ENCODE measurements at places on chromosomes 7 and 10.

DNA sequence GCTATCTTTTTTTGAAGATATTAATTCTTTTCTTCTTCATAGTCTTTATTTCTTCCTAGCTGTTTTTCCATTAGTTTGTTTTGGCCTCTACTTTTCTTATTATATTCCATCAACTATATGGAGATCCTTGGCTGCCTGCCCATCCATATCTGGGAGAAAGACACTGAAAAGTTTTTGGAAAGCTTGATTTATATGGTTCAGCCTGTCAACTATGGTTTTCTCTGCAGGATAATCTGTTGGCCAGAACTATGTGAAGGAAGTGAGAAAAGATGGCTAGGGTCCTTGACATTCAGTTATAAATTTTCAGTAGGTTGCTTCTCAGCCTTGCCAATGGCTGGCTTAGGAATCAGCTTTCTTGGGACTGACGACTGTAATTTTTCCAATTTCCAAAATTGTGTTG lies 10.0 kb upstream of the CDK14 start:
- DNase-seq: no peak

GRCh38 chr7:150417863-150418262 lies 32.6 kb upstream of the GIMAP8 start:
- DNase-seq: no peak

DNA sequence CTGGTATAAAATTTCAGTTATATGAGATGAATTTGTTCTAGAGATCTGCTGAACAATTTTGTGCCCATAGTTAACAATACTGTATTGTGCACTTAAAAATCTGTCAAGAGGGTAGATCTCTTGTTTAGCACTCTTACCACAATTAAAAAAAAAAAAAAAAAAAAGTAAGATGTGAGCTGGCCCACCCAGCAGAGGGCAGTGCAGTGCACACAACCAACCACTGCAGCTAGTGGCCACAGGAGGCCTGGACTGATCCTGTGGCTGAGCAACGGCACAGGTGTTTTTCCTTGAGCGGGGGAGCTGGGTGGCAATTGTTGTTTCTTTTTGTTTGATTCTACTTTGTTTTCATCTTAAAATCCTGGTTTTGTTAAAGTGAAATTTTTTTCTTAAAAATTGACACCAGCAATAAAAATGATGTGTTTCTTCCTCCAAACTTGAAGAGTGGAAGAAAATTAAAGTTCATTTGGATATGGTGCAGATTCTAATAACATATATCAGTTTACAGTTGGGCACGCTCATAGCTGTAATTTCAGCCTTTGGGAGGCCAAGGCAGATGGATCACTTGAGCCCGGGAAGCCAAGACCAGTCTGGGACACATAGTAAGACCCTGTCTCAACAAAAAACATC lies 171.1 kb upstream of the TBX20 start:
- DNase-seq: peak; percentile 39

DNA sequence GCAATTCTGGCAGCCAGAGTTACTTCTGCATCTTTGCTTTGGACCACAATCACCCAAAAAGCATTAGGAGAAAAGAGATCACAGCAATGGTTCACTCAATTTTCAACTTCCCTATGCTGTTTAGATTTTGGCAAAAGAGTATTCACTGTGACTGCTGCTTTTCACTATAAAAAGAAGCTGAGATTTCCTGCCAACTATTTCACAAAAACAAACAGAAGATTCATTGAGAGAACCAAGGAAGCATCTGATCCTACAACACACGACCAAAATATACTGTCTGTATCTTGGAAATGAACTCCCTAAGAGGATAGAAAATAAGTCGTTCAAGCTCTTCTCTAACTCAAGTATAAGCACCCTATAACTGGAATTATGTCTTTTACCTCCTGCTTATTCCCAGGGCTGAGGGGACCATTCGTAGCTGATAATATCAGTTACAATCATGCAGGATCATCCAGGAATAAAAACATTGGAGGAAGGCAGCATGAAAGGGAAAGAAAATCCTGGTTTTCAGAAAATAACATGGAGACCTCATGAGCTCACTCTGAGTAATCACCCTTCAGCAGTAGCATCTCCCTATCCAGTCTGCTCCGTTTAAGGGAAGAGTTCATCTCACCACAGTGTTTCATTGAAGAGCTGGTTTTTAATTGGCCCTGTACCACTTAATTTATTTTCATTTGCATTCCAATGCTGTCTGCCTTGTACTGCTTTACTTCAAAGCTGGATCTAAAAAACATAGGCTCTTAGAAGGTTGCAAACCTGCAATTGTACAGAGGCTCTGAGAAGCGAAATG lies 256.2 kb downstream of the PAXIP1 start:
- DNase-seq: no peak

GRCh38 chr7:36906448-36906847 lies 182.2 kb upstream of the AOAH start:
- no peak for DNase-seq

DNA sequence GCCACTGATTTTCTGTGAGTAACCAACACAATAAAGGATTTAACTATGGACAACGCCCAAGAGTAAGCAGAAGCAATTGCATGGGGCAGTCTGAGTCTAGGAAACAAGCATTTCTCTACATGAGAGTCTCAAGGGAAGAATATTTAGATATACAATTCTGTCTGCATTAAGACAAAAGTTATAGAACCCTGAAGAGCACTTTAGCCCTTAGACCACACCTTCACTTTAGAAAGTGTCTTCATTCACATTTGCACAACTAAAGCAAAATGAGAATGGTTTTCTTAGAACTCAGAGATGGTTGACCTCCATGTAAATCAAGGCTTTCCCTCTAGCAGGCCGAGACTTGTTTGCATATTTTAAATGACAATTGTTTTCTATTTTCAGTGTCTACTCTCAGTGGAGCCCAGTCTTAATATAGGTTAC lies 25.5 kb upstream of the TRIM24 start:
- no peak for DNase-seq

DNA sequence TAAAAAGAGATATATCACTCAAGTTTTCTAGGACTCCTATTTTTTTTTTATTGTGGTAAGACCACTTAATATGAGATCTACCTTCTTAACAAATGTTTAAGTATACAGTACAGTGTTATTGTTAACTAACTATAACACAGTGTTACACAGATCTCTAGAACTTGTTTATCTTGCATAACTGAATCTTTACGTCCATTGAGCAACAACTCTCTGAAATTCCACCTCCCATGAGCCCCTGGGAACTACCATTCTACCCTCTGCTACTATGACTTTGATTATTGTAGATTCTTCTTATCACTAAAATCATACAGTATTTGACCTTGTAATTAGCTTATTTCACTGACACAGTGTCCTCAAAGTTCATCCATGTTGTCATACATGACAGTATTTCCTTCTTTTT lies 22.5 kb upstream of the REEP3 start:
- no peak for DNase-seq

DNA sequence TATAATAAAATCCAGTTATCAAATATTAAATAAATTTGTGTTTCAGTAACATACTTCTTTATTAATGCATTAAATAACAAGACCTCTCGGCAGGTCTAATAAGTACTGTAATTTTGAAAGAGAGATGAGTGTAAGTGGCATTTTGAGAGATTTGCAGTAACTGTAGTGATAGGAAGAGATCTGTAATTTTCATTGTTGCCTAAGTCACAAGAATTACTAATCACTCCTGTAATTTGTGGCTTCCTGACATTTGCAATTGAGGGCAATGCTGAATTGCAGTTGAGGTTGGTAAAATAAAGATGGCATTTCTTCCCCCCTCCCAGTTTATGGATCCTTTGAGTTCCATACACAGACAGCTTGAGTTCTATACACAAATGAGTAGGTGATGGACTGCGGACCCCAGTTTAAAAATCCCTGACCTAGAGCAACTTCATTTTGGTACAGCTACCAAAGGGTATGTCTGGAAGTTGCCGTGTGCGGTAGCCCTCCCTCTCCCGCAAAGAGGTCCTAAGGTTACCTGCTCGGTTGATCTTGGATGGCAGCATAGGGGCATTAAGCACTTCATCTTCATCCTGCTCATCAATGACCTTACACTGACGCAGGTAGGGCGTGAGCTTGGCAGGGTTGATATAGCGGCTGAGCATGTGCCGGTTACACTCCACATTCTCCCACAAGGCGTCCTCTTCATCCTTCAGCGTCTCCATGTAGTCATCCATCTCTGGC lies 96.4 kb downstream of the CARD11 start:
- no peak for DNase-seq

DNA sequence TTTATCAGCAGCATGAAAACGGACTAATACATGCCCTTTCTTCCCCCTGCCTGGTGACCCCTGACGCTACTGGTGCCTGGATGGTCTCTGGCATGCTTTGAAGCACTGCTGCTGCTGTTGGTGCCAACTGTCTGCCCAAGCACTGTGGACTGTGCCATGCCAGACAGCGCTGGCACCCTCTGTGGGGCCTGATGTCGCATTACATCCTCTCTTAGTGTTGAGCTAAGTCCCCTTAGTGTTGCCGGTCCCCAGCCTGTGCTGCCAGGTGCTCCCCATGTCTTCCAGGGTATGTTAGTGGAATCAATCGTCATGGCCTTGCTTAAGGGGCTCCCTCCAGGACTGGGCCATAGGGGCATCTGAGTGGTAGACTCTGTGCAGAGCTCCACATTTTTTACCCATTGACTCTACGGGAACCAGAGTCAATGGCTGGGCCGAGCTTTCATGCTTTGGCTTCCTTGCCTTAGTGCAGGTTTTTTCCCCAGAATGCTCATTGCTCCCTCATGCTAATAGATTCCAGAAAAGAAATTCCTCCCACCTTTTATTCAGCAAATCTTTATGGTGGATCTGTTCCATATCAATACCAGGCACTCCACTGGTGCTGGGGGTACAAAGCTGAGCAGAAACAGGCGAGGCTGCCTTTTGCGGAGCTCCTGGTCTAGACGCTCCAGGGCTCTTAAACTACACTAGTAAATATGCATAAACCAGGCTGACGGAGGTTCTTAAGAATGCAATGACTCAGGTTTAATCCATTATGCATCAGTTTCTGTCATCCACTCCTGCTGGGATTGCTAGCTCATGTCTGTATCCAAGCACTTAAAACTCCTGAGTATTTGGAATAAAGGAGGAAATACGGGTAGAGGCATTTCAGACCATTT lies 21.8 kb upstream of the MRC1 start:
- DNase-seq: no peak

- DNase-seq: no peak
These were observed 167.9 kb upstream of the ZMIZ1 start for GRCh38 chr10:78900715-78901430.

- DNase-seq: no peak
These were observed 36.7 kb upstream of the UBE2H start for GRCh38 chr7:129989466-129989865.

- DNase-seq: no peak
These were observed 10.9 kb downstream of the RNF32 start for GRCh38 chr7:156651474-156651873.

- peak; percentile 86 for DNase-seq
These were observed 31.8 kb upstream of the VCL start for GRCh38 chr10:73965890-73966768.

DNA sequence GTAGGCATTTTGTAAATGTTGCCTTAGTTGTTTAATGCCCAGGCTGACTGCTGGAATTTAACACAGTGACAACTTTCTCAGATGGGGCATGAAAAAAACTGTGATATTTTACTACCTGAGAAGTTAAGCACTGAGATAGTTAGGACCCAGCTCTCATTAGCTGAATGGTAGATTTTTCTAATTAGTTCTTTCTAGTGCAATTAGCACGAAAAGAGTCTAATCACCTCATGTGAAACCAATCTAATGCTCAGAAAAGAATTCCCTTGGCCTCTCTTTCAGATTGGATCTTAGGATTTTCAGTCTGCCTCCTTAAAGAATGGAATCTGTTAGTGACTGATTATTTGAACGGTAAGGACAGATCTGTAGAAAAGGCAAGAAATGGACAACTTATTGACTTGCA lies 743.2 kb downstream of the AUTS2 start:
- no peak for DNase-seq

DNA sequence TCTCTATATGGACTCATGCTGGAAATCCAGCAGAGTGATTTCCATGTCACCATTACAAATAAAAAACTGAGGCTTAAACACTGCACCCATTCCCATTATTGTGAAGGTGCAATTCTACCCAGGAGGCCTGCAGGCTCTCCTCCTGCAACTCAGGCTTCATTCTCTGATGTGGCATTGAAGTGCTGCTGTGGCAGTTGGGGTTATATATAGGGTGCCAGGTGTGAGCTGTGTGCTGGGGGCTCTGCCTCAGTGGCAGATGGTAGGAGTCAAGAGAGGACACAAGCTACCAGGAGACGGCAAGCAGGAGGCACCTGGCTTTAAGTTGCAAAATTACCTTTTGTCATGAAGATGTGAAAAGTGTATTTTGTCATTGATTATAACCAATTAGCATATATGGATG lies 21.3 kb downstream of the ZNF107 start:
- DNase-seq: no peak

DNA sequence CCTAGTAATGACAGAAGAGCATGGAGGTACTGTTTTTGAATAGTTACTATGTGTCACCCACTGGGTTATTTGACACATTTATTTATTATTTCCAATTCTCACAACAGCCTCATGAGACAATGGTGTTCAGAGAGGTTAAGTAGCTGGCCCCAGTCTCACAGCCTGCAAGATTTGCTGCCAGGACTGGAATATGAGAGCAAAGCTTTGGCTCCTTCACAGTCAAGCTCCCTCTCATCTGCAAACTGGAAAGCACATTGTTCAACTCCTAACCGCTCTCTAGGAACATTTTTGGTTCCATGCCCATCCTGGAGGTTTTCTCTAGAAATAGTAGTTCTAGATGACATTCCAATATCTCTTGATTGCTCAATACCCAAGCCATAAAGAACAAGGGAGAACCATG lies 75.5 kb upstream of the CXCL12 start:
- no peak for DNase-seq

DNA sequence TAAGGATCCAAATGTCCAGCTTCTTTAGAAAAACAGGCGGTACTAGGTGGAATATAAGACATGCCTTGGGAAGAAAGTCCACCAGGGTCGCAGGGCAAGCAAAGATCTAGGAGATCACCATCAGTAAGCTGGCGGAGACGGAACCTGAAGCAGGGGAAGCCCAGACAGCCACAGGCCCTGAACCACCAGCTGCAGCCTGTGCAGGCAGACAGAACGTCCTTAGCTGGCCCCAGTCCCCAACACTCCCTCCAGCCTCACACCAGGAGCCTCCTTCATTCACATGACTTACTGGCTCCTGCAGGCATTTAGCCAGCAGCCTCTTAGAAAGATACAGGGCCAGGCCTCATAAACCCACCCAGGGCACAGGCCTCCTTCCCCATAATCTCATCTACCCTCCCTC lies 17.4 kb downstream of the RGS10 start:
- no peak for DNase-seq

- no peak for DNase-seq
These were observed 51.1 kb upstream of the PPP1R3C start for GRCh38 chr10:91683975-91684374.

DNA sequence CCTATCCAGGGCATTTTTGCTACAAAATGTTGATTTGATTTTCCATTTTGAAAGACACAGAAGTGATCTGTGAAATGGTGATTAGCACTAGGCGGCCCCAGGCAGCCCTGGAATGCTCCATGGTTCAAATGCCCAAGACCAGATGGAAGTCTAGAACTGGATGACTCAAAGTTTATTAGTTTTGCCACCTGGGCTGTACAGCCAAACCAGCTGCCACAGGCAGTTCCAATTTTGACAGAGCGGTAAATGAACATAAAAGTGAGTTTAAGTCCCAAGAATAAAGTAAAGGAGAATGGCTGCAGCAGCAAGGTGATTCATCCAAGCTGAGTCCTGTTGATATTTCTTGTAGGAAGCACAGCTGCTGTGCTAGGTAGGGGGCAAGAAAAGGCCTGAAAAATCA lies 180.5 kb downstream of the SUGCT start:
- DNase-seq: no peak

Measured in SW 1271 (cell line).